OCI-LY7 (cell line): ENCODE measurements at places on chromosomes 7 and 10.

DNA sequence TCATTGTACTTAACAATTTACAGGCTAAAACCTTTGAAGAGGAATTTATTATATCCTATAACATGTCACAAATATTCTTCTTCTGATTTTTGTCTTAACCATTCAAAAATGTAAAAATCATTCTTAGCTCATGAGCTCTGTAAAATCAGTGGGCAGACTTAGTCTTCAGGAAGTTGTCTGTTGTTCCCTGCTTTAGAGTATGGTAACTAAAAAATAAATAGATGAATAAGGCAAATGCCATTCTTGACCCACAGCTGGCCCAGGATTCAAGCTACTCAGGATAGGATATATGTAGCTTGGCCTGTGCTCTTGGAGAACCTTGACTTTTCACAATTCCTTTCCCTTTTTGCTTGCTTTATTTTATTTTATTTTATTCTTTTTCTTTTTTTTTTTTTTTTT, 51.5 kb downstream of the LRRC4 start:
- no peak for DNase-seq

DNA sequence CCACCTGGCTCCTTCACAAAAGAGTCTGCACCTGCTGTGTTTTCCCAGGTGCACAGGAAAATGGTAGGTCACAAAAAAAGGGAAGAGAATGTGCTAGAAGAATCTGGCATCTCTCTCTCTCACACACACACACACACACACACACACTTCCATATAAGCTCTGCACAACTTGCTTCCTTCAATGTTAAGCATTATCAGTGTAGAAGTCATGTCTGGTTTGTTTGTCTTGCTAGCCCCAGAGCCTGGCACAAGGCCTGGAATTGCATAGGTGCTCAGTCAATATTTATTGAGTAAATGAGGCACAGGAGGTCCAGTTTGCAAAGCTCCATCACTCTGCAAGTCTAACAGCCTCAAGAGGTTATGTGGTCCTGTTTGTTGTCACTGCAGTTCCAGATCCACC, 867.3 kb upstream of the AUTS2 start:
- DNase-seq: no peak

DNA sequence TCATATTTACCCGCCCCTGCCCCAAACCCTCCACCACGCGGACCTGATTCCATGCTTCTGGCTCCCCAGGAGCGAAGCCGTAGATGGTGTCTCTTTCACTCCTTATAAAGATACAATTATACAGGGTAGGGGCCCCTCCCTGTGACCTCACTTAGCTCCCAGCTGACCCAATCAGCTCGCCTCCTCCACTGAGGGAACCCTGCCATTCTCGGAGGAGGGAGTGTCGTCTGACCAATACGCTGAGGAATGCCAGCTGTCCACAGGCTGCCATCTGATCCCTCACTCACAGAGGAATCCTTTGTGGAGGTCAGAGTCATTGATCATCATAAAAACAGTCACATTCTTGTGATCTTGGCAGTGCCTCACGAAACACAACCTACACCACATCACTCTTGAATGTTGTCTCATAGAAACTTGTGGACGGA, 67.5 kb upstream of the INSIG1 start:
- DNase-seq: no peak

GRCh38 chr7:103833401-103833800, 156.1 kb downstream of the RELN start:
- DNase-seq: no peak

- DNase-seq: no peak
Observed at GRCh38 chr10:54797636-54798321, 3.3 kb downstream of the PCDH15 start.

GRCh38 chr10:86951184-86951761, 6.1 kb downstream of the MMRN2 start:
- DNase-seq: no peak

DNA sequence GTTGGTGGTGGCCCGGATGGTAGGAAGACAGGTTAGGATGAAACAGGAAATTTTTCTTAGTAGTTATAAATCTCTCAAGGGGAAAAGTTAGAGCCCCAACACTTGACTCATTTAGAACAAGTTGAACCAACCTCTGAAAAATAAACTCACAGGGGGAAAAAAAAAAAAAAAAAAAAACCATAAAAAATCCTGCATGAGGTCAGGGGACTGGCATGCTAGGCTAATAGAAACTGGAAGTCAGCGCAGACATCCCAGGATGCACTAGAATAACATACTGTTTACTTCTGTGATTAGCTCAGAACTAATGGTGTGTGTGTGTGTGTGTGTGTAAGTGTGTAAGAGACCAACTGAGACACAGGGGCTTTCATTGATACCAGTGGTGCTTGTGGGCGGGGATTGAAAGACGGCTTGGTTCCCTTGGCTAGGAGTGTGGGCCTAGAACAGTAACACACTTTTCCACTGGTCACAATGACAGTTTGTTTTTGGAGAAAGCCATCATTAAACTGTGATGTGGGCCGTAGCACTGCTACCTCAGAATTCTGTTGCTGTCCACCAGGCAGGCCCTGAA, 491.6 kb upstream of the GALNT17 start:
- no peak for DNase-seq

GRCh38 chr7:134058980-134059379, 68.2 kb upstream of the LRGUK start:
- DNase-seq: no peak

DNA sequence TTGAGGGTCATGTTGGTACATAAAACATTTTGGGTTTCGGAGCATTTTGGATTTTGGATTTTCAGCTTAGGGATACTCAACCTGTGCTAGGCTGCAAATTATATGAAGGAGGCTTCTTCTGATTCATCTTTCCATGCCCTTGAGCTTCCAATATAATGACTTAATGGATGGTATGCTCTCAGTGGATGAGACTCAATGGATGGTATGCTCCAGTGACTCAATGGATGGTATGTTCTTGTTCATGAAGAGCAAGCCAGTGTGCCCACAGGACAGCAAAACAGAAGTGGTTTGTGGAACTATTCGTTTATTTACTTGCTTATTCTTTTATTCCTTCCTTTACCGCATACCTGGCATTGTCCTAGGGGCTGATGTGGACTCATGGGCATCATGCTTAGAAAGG, 969.6 kb downstream of the LRMDA start:
- DNase-seq: no peak

GRCh38 chr7:128266883-128267594, 26.0 kb downstream of the LEP start:
- DNase-seq: no peak
